SK-N-MC (cell line): ENCODE measurements at places on chromosomes 5 and 9.

DNA sequence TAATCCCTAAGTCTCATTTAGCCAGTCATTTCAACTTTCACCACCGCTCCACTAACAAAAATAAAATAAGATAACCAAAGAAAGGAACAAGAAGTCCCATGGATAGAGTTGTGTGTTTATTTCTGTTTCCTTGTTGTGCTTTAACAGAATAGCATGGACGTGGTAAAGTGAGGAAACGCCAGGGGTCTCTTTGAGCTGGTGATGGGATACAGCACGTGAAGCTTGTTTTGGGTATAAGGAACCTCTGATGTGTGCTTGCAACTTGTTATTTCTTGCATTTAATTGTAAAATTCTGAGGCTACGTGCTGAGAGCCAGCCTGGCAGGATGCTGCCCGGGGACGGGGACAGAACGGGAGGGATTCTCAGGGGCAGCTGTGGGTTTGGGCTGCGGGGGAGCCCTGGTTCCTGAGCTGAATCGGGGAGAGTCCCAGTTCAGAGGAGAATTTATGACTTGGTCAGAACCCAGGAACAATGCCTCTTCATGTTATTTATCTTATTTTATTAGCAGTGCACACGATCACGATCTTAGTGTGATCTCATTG lies 63.4 kb downstream of the ANKRD33B start:
- no peak for DNase-seq

- DNase-seq, result no peak
Measured at GRCh38 chr5:179768326-179769085, 25.3 kb upstream of the LTC4S start.

GRCh38 chr5:13609504-13609903 lies 335.0 kb downstream of the DNAH5 start:
- DNase-seq, result no peak

GRCh38 chr9:15915711-15916110 lies 362.9 kb downstream of the CCDC171 start:
- DNase-seq, result no peak

DNA sequence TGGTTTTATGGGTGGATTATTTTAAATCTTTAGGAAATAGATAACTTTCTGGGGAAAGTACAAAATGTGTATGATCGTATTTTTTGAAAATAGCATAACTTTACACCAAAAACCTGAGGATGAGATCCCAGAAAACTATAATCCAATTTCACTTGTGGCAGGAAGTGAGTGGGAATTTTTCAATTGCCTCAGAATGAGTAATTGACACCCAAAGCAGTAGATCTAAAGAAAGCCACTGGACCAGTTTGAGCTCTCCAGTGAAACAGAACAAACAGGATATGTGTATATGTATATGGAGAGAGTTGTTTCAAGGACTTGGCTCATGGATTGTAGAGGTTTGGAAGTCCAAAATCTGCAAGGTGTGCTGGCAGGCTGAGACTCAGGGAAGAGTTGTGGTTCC lies 109.2 kb upstream of the SHB start:
- DNase-seq, result no peak

DNA sequence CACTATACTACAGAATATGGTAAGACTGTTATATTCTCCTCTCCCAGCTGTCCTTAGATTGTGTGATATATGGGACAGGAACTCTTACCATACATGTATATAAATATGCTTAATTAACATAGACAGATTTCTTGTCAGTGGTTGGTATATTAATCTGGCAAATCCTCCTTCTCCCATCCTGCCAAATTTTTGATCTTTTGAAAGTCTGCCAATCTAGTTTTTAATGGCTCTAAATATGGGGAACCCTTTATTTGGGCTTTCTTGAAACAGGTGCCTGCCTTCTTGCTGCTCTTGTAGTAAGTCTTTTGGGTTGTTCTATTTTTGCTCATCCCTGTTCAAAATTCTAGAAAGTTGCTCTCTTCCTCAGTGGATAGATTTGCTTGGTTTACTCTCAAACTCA lies 63.5 kb downstream of the SPATA31D1 start:
- DNase-seq, result no peak

GRCh38 chr9:89477811-89478630 lies 19.9 kb downstream of the SEMA4D start:
- peak; percentile 56 for DNase-seq

DNA sequence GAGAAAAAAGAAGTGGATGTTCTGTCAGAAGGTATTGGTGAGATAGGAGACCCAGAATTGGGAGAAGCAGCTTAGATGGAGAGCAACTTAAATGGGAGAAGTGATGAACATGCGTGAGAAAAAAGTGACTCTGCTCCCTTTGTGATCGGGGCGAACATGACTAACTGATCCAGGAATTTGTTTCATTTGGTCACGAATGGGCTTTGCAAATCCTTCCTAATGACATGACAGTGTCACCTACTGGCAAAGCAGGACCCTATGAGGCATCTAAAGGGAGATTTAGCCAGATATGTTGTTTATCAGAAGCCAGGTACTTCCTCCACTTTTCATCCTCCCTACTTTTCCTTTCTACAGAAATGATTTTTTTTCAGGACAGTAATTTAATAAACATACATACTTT lies 787.4 kb upstream of the RGMB start:
- DNase-seq, result no peak

- DNase-seq, result no peak
Measured at GRCh38 chr5:172417983-172418630, 36.2 kb downstream of the SH3PXD2B start.

DNA sequence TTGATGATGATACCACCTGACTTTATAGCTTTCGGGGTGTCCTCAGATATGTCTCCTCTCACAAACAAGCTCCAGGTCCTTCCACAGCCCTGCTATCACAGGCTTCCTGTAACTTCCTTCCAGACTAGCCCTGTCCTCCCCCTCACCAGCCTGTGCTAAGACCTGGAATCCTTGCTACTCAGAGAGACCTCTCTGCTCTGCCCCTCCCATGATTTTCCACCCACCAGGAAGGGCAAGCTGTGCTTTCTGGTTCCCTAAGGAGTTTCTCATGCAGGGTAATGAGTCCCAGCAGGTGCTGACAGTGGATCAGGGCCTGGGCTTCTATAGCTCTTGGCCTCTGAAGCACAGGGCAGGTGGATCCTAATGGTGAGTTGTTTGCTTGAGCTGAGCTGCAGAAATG lies 86.9 kb downstream of the AOPEP start:
- DNase-seq, result no peak

GRCh38 chr5:110957934-110958333 lies 113.6 kb upstream of the TSLP start:
- DNase-seq, result no peak

DNA sequence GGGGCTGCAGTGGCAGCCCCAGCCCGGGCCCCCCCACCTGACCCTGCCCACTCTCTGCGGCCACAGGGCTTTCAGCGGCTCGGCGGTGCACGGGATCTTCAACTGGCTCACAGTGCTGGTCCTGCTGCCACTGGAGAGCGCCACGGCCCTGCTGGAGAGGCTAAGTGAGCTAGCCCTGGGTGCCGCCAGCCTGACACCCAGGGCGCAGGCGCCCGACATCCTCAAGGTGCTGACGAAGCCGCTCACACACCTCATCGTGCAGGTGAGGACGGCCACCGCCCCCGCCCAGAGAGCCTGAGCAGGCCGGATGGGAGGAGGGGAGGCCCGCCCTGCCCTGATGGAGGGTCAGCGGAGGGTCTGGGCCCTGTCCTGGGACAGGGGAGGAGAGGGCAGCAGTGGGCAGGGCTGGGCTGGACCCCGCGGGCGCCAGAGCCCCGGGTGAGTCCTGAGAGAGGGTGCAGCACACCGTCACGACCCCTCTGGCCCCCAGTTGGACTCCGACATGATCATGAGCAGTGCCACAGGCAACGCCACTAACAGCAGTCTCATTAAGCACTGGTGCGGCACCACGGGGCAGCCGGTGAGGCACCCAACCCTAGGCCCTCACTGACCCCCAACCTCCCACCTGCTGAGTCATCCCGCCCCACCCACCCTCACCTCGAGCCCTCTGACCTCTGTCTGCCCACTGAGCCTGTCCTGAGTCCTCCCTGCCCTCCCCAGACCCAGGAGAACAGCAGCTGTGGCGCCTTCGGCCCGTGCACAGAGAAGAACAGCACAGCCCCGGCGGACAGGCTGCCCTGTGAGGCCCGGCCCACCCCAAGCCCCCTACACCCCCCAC lies 2.7 kb downstream of the SLC34A3 start:
- no peak for DNase-seq

- DNase-seq, result peak; percentile 28
Measured at GRCh38 chr9:75087289-75087823, 599 bp downstream of the NMRK1 start.

- no peak for DNase-seq
Measured at GRCh38 chr9:128568470-128569078, 16.2 kb downstream of the SPTAN1 start.

DNA sequence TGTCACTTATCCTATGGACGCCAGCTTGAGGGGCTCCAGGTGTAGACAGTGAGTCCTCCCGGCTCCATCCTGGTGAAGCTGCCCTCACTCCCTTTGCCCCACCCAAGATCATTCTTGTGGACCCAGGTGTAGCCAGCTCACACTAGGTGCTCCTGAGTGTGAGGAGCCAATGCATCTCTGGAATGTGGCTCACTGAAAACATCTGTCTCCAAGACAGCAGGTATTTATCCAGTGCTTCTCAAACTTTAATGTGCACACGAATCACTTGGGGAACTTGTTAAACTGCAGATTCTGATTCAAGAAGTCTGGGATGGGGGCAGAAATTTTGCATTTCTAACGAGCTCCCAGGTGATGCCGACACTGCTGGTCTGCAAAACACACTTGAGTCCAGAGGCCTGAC lies 13.5 kb upstream of the ENC1 start:
- DNase-seq, result no peak

- peak; percentile 40 for DNase-seq
Measured at GRCh38 chr5:127959152-127959764, 124.3 kb upstream of the SLC12A2 start.

DNA sequence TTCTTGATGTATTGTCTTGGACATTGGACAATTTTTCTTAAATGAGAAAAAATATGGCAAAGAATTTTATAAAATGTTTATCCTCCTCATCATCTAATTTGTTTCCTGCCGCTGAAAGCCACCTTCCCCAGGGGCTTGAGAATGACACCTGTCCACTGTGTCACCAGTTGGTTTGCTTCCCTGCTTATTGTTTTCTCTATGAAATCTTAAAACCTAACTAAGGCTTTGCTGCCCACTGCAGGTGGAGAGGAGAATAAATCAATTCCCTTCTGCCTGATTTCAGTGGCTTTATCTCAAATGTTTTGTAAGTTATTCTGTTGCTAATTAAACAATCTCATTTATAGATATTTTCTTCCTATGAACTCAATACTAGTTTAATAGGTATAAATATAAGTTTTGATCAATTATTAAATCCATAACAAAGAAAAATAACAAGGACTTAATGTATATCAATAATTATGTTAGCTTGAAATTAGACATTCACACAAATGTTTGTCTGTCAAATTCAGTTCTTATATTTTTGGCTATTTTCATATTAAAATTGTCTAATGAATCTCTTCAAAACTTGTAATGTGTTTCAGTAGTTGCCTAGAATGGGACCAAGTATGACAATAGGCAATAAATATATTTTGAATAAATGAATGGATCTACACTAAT lies 822.5 kb downstream of the PTPRD start:
- no peak for DNase-seq

GRCh38 chr5:101679816-101680215 lies 616.3 kb downstream of the SLCO4C1 start:
- no peak for DNase-seq

DNA sequence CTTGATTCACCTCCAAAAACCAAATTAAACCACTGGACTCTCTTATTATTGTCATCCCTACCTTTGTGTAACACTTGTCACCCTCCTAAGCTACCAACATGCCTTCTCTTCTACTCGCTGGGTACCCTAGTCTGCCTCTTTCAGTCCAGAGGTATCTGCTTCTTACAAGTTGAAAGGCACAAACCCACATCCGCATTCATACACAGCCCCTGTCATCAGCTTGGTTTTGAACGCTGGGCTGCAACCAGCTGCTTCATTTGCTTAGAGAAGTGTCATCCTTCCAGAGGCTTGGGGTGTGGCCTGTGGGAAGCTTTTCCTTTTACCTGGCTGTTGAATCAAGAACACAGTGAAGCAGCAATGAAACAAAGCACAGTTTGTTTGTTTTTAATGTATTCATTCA lies 138.8 kb upstream of the WWC1 start:
- DNase-seq, result no peak

DNA sequence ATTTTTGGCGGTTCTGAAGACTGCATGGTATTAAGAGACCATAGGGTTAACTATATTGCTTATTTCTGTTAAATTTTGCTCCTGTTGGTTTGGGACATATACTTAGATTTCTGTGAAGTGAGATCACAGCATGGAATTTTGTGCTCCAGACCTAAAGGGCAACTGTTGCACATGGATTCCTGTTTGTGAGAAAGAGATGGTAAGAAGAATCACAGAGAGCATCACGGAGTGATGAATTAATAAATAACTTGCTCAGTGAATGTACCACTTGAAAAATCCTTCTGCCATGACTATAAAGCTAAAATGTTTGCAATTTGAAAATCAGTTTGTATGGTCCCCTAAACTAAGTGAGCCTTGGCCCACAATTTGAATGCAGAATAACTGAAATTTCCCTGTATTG lies 4.5 kb downstream of the PSAT1 start:
- no peak for DNase-seq

GRCh38 chr9:8356406-8356805 lies 556.8 kb upstream of the DMAC1 start:
- no peak for DNase-seq

DNA sequence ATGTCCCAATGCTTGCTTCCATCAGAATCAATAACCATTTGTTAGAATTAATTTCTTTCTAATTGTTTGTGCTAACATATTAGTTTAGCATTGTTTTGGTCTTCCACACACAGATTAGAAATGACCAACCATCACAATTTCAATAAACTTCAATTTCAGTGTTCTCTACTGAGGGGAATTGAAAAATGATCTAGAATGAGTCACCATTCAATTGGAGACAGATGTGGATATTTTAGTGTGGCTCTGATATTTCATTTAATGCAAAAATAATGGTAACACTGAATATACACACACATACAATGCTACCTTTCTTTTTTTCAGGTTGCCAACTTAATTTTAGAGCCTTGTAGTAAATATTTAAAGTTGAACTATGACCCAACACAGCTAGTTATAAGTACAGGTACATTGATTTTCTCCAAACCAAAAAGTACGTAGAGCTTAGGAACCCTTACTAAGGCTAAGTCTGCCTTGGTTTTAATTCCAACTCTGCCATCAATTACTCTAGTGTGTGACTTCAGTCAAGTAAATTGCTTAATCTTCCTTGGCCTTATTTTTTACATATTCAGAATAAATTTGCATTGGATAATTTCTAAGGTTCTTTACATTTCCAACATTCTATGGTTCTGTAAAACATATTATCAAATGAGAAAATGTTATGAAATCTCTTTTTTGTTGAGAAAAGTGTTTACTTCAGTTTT lies 143.9 kb downstream of the DMRTA1 start:
- no peak for DNase-seq

- no peak for DNase-seq
Measured at GRCh38 chr9:6460189-6460768, 47.3 kb downstream of the UHRF2 start.

- peak; percentile 87 for DNase-seq
Measured at GRCh38 chr9:86486891-86487837, 133.0 kb upstream of the TUT7 start.

- no peak for DNase-seq
Measured at GRCh38 chr5:140588311-140589070, 23.9 kb downstream of the SLC35A4 start.
